T-helper 22 cell (primary cell): ENCODE measurements at places on chromosomes 12 and 14.

DNA sequence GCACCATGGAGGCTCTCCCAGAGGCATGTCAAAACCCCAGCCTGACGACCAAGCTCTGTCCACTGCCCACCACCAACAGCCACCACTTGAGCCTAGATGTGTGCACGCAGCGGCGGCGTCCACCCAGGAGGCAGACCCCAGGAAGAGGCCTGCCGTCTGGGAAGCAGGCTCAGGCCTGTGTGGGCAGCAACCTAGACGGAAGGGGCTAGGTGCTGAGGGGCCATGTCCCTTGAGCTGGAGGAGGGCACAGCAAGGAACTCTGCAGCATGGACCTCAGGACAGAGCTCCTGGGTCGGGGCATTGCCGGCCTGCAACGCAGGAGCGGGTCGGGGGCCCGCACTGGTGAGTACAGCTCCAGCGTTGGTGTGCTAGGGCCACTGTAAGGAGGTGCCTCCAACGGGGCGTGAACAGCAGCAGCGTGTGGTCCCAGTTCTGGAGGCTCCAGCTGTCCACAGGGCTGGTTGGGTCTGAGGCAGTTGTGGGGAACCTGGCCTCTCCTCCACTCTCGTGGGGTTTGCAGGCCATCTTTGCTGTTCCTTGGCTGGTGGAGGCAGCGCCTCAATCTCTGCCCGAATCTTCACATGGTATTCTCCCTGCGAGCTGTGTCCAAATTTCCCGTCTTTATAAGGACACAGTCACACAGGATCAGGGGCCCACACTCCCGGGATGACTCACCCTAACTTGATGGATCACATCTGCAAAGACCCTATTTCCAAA is 20.5 kb downstream of the ZBTB42 start:
- DNase-seq: no peak

GRCh38 chr14:105153739-105154475 is 14.7 kb downstream of the JAG2 start:
- DNase-seq: no peak

DNA sequence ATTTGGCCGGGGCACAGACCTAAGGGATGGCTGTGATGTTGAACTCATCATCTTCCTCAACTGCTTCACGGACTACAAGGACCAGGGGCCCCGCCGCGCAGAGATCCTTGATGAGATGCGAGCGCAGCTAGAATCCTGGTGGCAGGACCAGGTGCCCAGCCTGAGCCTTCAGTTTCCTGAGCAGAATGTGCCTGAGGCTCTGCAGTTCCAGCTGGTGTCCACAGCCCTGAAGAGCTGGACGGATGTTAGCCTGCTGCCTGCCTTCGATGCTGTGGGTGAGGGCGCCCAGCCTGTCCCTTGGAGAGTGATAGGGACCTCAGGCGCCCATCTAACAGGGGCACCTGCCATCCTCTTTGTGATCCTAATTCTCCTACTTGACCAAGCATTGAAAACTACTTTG is 12.4 kb downstream of the OAS3 start:
- no peak for DNase-seq

GRCh38 chr14:53306267-53306721 is 153.2 kb upstream of the DDHD1 start:
- DNase-seq: no peak

GRCh38 chr12:132336451-132337413 is 7.3 kb upstream of the GALNT9 start:
- no peak for DNase-seq

- no peak for DNase-seq
These were observed 1127.9 kb downstream of the VRK1 start for GRCh38 chr14:97924922-97925613.

DNA sequence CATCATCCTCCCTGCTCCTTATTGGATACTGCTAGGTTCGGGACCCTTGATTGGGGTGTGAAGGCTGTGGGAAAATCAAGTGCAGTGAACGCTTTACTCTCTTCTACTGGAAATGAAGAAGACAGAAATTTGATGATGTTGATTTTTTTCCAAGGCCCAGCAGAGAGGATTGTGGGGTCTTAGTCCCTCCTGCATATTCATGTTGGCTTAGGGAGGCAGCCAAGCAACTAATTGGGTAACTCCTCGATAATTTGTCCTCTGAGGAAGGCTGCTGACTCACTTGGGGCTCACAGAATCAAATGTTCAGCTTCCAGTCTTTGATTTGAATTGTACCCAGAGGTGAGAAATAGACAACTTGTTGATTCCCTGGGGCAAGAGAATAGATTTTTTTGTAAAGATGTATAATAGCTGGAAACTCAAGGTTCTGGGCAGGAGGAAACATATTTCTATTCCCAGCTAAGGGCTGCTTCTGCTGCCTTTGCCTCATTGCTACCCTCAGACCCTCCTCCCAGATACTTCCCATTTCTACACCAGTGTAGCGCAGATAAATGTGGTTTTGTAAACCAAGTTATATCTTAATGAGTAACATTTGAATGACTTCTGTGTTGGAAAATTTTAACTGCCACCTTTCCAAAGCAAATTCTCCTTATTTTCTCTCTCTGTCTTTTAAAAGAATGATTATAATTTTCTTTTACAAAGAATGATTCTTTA is 21.7 kb downstream of the NEUROD4 start:
- no peak for DNase-seq

DNA sequence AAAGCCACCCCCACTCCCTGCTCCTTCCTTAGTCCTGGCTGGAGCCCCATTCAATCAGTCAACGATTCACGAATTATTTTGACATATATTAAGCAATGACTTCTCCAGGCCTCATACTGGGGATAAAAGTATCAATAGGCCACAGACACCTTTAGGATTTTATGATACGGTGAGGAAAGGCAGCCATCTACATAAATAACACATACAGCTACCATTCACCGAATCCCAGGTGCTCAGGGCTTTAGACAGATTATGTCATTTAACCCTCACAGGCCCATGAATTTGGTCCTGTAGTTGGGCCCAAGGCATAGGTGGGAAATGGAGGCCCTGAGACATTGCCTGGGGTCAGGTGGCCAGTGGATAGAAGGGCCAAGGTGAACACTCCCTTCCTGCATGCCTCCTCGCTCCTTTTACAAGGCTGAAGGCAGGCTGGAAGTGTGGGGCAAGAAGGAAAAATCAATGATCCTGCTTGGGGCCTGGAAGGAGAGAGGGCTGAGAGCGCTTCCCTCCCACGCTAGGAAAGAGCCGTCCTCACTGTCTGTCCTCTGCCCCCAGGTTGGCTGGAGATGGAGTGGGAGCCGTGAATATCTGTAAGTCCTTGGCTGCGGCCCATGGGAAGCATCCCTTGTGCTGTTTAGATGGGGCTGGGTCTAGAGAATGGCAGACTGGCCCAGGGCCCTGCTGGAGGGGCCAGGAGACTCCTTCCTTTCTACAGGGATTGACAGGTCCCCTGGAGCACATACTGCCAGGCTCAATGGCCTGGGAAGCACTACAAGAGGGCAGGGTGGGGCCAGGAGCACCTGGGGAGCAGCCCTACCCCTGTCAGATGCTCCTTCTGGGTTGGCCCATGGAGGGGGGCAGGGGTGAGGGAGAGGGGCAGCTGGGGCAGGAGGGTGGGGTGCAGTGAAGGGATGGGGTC is 14.8 kb downstream of the KRT7 start:
- no peak for DNase-seq

- no peak for DNase-seq
These were observed 12.2 kb downstream of the CLMN start for GRCh38 chr14:95307402-95308041.

GRCh38 chr12:49664591-49665239 is 41.4 kb downstream of the PRPF40B start:
- DNase-seq: no peak

GRCh38 chr14:68408680-68409079 is 384.2 kb downstream of the ZFP36L1 start:
- DNase-seq: no peak

DNA sequence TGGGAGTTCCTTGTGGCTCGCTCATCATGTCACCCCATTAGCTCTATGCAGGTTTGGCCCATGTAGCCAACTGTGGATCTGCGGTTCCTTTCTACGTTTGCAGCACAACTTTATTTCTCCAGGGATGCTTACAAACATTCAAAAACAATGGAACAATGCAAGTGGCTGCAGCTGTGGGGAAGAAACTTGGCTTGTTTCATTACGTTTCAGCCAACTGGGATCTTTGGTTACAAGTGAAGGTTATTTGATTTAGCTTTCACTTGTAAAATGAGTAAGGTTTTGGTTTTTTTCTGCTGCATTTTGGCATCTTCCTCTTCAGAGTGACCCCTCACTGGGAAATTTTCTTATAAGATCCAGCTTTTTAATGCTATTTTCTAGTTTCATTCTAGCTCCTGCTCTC is 105.9 kb downstream of the PLXNC1 start:
- no peak for DNase-seq

GRCh38 chr12:107605293-107605692 is 80.3 kb upstream of the PWP1 start:
- no peak for DNase-seq

GRCh38 chr14:92316176-92316575 is 6.8 kb upstream of the SLC24A4 start:
- no peak for DNase-seq

DNA sequence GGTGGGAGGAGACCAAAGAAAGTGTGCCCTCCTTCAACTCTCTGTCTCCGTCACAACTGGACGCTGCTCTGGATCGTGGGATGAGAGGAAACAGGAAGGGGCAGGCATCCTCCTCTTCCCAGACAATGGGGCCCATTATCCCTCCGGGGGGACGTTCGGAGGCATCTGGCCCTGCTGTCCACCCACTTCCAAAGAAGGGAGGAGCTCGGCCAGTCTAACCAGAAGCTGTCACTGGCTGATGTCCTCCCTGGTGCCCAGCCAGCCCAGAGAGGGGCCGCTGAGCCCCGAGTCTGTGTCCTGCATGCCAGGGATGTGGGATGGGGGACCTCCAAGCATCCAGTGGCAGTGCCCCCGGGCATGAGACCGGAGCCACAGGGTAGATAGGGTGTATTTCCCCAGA is 39.8 kb upstream of the MEG3 start:
- DNase-seq: no peak

DNA sequence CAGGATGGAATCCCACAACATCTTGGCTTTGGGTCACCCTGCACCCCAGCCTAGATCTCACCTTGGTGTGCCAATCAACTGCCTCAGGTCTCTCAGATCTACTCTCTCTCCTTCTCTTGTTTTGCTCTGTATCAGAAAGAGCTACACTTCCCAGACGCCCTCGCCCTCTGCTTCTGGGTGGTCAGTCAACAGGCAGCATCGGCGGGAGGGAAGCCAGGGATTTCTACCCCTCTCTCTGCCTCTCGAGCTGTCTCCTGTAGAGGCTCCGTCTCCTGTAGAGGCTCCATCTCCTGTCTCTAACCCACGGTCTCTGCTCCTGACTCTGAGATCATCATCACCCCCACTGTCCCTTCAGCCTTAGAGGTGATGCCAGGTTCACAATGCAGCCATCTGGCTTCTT is 151.6 kb downstream of the PIWIL1 start:
- DNase-seq: no peak

- DNase-seq: no peak
These were observed 49.8 kb downstream of the NOC4L start for GRCh38 chr12:132194056-132194455.

DNA sequence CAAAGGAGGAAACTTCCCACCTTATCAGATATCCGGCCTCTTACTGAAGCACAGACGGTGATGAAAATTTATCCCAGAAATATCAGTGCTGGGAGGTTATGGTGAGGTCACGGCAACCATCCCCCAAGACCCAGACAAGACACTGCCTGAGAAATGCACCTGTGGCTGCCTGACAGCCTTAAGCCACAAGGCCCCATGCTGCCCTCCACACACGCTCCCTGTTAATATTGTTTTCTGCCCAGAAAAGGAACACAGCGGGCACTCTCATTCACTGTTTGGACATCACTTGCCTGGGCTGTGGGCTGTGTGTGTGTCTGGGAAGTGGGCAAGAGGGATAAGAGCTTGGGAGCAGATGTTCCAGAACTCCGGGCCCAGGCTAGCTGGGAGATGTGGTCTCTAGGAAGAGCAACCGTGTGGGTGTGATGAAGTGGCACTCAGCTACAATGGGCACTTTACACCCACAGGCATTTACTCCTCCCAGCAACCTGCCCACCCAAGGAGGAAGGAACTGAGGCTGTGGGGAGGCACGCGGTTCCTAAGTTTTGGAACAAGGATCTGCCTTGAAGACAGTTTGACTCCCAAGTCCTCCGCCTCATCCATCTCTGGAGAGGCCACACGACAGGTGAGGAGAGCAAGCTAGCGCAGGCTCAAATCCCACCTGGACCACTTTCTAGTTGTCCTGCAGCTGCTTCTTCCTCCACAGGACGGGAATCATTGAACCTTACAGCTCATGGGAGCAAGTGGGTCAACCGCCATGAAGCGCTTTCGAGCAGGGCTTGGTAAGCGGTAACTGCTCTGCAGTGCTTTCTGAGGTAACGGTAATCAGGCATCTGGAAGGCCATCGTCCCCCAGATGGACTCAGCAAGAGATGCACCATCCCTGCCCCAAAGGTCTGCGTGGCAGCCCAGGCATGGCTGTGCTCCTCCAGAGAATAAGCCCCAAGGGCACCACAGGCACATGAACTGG is 91.4 kb downstream of the CHGA start:
- DNase-seq: no peak

DNA sequence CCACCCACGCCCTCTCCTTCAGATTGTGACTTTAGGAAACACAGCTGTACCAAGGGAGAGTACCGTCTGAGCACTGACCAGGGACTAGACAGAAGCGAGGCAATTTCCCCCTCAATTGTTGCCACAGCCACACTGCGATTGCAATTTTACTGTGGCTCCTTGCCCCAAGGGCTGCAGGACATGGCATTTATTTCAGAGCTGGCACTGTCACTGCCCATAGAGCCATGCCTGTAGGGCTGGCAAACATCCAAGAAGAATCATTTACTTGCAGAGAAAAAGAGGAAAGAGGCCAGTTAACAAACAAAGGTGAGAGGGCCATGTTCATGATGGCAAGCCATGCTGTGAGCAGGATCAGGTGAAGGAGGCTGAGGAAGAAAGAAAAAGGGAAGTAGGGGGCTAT is 129.6 kb downstream of the EMP1 start:
- no peak for DNase-seq

GRCh38 chr12:75820071-75820470 is 211.5 kb downstream of the PHLDA1 start:
- DNase-seq: no peak

DNA sequence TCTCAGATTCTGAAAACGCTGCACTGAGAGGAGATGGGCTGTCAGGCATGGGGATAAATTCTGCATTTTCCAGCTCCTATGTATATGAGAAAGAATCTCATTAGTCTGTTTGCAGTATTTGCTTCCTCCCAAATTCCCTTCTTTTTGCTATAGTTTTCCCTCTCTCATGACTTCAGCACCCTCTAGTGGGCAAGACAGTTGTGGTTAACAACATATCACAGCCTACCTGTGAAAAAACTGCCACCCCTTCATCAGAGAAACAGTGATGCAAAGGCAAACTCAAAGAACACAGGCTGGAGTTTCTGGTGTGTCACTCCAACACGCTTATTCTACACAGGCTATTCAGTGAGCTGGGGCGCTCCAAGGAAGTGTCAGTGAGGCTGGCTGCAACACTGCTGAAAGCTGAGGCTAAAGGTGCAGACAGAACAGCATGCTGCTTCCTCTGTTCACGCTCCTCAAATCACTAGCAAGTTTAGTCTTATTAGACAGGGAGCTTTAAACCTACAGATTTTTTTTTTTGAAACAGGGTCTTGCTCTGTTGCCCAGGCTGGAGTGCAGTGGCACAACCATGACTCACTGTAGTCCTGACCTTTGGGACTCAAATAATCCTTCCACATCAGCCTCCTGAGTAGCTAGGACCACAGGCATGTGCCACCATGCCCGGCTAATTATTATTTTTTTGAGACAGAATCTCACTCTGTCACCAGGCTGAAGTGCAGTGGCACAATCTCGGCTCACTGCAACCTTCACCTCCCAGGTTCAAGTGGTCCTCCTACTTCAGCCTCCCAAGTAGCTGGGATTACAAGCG is 19.3 kb downstream of the ZC2HC1C start:
- DNase-seq: peak; percentile 2

GRCh38 chr12:54216797-54217661 is 28.2 kb upstream of the SMUG1 start:
- peak; percentile 72 for DNase-seq
